Germinal center (tissue), 1 donor: ENCODE measurements at places on chromosomes 3 and 15.

- no peak for DNase-seq
These were observed 37.8 kb downstream of the SCG5 start for GRCh38 chr15:32679298-32679690.

GRCh38 chr3:29512641-29513040, 231.8 kb downstream of the RBMS3 start:
- no peak for DNase-seq

DNA sequence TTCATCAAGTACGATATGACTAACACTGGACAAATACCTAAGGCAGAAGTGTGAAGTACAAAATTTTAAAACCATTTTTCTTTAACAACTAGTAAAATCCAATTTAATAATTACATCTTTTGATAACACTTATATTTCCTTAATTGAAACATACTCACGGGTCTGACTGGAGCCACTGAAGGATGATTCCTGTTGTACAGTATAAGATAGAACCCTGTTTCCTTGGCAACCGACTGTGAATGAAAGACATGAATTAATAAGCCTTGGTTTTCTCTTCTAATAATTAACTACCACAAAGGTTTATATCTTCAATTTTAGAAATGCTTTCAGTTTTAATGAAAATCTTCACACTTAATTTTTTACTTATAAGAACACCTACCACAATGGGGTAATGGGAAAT, 19.4 kb downstream of the DHX36 start:
- no peak for DNase-seq

GRCh38 chr3:184757022-184757651, 45.3 kb upstream of the MAGEF1 start:
- no peak for DNase-seq

DNA sequence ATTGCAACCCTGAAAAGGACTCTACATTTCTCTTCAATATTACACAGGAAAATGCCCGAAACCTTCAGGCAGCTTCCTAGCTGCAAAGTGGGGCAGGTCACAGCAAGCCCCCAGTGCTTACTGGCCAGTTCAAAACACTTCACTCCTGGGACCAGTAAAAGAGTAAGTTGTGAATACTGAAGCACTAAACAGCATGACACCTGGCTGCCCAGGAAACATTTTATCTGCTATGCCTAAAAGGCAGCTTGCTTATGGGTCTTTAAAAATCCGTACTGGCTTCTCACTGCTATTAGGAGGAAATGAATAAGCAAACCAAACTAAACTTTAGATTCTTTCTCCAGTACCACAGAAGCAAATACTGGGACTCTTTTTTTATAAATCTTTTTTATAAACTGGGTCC, 457.9 kb upstream of the ALCAM start:
- no peak for DNase-seq

- no peak for DNase-seq
These were observed 33.6 kb upstream of the TMEM45A start for GRCh38 chr3:100458814-100459213.

GRCh38 chr15:87907676-87908446, 348.7 kb downstream of the NTRK3 start:
- DNase-seq = no peak

- DNase-seq = no peak
These were observed 25.2 kb upstream of the MAGEF1 start for GRCh38 chr3:184737063-184737462.

DNA sequence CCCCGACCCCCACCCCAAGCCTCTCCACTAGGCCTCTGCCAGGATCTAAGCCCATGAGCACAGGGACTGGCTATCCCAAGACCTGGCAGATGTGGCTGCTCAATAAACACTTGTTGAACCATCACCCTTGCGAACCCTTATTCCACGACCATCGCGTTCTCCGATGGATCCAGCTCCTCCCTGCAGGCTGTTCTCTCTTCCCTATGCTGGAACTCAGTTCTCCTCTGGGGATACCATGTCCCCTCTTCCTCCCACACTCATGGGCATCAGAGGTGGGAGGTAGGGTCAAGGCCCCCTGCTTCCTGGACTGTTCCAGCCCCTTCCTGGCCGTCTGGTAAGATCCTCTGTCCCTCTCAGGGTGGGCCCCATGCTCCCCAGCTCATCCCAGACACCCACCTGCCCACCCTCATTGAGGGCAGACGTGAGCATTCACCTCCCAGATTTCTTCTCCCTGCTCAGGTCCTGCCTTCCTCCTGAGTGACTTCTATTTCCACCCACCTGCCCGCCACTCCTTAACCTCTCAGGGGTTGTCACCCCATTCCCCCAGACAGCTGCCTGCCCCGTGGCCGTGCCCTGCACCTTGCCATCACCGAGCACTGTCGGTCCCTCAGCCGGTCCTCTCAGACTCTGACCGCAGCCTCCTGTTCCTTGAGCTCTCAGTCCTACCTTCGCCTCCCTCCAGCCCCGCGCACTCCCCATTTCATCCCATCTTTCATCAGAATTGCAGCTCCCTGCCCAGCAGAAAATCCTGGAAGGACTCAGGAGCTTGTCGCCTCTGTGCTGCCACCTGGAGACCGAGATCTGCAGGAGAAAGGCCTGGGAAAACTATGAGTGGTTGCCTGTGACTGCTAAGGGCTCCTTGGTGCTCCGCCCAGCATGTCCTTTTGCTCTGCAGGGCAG, 42.0 kb downstream of the PML start:
- no peak for DNase-seq

DNA sequence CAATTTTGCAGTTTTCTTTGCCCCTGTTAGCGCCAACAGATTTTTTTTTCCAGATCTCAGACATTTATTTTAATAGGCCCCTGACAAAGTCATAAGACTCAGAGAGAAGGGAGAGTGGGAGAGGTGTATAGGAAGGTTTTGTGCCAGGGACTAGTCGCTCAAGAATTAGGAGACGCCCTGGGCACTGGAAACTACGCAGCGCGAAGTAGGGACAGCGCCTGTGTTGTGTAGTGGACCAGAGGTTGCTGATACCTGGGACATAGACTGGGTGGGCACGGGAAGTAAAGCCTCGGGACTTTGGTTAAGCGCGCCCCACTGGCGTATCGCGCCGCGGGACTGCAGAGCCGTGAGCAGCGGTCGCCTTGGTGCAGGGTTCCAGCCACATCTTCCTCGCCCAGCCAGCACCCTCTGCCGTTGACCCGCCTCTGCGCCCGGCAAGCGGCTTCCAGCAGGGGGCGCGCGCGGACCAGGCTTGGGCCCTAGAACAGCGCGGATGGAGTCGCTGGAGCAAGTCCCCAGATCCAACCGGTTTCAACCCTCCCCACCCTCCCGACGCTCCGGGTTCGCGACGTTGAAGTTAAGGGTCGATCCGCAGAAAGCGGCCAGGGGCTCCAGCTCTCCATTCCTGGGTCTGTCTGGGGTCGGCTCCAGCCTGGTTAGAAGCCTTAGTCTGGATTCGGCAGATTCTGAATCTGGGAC, 3.0 kb upstream of the ISLR2 start:
- peak; percentile 77 for DNase-seq

GRCh38 chr3:67048067-67048714, 50.1 kb downstream of the KBTBD8 start:
- DNase-seq = peak; percentile 63

DNA sequence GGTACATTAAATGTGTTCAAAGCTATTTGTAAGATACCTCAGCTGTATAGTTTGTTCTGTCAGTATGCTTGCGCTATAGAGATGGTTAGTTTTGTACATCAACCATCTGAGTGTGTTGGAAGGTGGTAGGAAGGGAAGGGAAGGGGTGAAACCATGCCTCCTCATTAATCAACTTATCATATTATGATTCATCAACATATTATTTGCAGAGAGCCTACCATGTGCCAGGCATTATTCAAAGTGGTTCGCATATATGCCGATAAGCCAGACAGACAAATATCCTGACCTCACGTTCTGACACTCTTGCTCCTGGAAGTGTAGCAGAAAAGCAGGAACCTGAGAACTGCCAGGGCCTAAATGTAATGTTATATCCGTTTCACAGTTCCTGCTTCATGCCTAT, 248.1 kb upstream of the NR2E3 start:
- no peak for DNase-seq
